Nephron progenitor cell (in vitro differentiated cells): ENCODE measurements at places on chromosomes 1 and 21.

DNA sequence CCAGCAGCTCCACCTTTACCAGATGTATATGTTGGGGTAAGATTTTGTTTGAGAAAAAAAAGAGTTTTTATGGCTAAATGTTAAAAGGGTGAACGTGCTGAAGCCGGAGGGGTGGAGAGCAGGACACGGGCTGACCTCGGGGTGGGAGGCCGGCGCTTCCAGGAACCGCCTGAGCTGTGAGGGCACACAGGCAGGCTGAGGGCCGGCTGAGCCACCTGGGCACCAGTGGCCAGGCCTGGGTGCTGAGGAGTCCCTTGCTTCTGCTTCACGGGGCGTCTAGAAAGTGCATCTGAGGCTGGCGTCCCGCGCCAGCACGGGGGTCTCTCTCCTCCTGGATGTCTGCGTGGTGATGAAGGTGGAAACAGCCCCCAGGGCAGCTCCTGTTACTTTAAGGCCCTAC, 33.6 kb upstream of the ADARB1 start:
- DNase-seq: no peak

DNA sequence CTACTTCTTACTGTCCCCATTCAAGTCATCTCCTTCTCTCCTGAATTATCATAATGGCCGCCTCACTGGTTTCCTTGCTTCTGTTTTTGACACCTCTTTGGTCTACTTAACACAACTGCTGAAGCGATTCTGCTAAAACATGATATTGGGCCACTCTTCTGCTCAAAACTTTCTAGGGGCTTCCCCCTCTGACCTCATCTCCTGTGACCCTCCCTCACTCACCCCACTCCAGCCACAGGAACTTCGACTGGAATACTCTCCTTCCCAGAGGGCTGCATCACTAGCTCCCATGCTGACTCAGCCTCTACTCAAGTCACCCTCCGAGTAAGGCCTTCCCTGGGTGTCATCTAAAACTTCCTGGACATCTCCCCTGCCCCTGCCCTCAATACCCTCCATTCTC, 35.7 kb downstream of the NRIP1 start:
- DNase-seq: no peak

DNA sequence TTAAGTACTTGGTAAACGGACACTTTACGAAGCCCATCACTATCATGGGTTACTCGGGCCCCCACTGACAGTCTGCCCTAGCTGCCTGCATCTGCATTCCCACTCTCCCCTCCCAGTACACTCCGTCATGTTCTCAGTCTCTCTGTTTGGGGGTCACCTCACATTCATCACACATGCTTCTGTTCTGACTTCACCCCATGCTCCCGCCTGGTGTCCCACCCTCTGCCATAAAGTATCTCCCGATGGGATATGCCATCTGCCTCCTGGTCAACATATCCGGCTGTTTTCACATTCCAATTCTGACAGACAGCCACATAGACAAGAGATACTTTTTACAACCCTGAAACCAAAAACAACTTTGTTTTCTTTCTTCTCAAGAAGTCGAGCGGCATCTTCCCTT, 1.0 kb downstream of the OLFML2B start:
- DNase-seq: no peak

- no peak for DNase-seq
These were observed 14.9 kb upstream of the CD5L start for GRCh38 chr1:157856538-157856937.

DNA sequence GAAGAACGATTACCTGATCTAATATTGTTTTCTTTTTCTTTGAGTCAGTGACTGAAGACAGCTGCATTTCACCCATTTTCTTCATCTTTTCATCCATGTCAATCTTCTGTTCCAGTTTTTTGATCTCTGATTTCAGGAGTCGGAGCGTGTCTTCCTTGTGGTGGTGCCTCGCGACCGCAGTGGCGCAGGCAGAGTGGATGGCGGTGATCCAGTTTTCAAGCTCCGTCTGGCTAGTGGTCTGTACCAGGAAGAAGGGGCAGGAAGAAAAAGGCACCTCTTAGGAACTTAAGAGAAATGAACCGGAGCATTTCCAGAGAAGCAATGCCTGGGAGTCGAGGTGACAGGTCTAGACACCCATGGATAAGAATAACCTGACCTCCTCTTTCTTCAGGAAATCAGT, 118.3 kb downstream of the TIAM1 start:
- DNase-seq: no peak

- no peak for DNase-seq
These were observed 187.7 kb downstream of the KAZN start for GRCh38 chr1:14786109-14786675.

DNA sequence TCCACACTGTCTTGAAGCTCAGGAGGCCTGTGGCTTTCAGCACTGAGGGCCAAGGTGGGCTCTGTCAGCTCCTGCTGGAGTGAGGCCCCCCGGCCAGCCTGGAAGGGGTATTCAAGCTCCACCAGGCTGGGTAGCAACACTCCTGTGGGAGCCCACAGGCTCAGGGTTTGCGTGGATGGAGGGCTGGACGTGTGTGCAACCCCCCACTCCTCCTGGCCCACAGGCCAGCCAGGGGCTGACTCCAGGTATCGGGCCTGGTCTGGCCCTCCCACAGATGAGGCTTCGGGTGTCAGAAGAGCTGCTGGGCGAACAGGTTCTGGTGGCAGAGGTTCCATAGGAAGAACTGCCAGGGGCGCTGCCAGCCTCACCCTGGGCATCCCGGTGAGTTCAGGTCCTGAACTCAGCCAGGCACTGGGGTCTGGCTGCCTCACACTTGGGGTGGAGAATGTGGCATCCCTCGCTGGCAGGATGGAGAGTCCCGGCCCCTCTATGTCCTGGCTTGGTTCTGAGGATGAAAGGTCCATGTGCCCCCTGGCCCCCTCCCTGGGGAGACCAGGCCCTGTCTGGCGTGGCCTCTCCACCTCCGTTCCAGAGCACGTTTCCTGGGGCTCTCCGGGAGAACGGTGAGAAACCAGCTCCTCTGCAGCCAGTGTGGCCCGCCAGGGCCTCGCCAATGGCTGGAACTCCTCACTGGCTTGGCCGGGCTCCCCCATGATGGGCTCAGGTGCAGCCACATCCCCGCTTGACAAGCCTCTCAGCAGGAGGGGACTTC, 64.6 kb upstream of the TARDBP start:
- no peak for DNase-seq

GRCh38 chr1:26417111-26417759, 6.6 kb downstream of the LIN28A start:
- DNase-seq: peak; percentile 90

- DNase-seq: peak; percentile 62
These were observed 300 bp downstream of the USP24 start for GRCh38 chr1:55214934-55215193.

DNA sequence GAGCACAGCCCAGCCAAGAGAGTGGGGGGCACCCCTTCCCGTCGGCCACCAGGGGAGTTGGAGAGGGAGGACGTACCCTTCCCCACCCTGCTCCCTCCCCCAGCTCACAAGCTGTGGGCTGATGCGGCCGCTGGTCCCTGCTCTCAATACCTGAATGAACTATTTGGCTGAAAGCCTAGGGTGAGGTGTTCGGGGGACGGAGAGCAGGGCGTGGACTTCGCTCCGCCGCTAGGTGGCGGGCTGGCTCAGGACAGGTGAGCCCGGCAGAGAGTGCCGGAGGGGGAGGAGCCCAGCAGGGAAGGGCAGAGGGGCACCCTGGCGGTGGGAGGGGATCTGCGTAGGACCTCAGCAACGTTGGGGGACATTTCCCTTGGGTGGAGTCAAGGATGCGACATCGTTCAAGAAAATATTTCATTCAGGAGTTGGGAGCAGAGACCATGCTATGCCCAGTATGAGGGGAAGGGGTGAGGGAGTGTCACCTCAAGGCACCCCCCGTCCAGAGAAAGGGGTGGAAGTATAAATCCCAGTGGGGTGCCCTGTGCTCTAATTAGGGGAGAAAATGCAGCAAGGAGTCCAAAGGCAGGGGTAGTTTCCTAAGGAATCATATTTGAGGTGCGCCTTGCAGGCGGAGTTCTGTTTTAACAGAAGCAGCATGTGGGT, 12.0 kb upstream of the RHBG start:
- DNase-seq: peak; percentile 77

GRCh38 chr1:107251839-107252238, 111.0 kb downstream of the NTNG1 start:
- no peak for DNase-seq

DNA sequence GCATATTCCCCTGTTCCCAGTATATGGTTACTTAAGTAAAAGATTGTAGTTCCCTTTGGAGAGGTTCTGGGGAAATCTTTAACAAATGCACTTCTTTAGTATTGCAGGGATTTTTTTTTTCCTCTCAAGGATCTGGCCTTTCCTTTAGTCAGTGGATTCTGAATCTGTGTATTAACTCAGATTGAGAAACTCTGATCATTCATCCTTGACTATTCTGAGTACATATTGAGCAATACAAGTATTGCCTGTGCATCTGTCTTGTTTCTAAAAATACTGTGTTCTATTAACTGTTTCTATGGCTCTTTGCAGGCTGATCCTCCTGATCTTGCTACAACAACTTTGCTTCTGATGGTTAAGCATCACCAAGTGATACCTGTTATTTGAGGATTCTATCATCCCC, 67.8 kb upstream of the FGGY start:
- DNase-seq: no peak

- DNase-seq: no peak
These were observed 81.8 kb downstream of the OLFML2B start for GRCh38 chr1:161941726-161942436.

DNA sequence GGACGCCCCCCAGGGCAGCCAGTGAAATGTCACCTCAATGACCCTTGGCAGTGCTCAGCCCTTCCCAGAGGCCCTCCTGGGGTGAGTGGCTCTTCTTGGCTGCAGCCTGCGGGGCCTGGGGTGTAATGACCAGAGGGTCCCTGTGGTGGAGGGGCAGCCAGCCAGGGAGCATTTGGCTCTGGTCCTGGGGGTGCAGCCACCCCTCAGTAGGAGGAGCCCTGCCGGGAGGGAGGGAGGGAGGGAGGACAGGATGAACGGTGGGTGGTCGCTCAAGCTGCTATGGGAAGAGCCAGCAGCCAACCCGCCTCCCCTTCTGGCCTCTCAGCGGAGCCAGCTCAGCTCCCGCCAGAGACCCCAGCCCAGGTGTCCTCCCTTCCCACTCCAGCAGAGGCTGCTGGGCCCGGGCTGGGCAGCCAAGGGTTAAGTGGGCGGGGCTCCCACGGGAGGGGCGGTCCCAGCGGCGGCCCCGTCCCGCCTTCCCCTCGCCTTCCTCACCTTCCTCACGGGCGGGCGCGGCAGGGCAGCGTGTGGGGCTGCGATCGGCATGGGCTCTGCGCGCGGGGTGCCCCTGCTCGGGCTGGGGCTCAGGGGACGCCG, 9.0 kb upstream of the PLCH2 start:
- DNase-seq: peak; percentile 71

DNA sequence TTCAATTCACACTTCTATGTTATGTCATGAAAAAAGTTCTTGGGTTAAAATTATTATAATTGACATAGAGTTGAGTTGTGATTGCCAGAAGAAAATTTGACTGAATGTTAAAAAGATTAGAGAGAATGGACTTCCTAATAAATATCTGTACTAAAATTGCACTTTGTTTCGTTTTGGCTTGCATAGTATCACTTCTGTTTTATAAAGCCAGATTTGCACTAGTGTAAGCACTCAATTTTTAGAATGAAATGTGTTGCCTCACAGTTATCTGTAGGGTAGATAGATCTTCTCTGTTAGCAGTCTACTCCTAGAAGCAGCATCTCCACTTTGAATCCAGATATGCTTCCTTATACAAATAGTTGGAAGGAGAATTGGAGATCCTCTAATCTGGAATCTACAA, 95.2 kb upstream of the MPC2 start:
- no peak for DNase-seq

DNA sequence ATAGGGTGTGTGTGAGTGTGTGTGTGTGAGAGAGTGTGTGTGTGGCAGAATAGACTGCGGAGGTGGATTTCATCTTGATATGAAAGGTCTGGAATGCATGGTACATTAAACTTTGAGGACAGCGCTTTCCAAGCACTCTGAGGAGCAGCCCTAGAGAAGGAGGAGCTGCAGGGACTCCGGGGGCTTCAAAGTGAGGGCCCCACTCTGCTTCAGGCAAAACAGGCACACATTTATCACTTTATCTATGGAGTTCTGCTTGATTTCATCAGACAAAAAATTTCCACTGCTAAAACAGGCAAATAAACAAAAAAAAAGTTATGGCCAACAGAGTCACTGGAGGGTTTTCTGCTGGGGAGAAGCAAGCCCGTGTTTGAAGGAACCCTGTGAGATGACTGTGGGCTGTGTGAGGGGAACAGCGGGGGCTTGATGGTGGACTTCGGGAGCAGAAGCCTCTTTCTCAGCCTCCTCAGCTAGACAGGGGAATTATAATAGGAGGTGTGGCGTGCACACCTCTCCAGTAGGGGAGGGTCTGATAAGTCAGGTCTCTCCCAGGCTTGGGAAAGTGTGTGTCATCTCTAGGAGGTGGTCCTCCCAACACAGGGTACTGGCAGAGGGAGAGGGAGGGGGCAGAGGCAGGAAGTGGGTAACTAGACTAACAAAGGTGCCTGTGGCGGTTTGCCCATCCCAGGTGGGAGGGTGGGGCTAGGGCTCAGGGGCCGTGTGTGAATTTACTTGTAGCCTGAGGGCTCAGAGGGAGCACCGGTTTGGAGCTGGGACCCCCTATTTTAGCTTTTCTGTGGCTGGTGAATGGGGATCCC, 18.3 kb upstream of the HDAC1 start:
- no peak for DNase-seq

DNA sequence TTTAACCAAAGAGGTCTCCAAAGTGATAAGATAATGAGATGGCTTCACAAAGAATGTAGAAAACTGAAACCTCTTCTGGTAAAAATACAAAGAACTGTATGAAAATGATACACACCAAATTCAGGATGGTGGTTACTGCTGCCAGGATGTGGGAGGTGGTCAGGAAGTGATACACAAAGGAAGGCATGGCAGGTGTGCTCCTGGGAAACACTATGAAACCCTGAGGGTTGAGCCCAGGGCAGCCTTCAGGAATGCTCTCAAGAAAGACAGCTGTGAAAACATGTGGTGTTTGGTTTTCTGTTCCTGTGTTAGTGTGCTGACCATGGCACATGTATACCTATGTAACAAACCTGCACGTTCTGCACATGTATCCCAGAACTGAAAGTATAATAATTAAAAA, 109.3 kb downstream of the NTNG1 start:
- no peak for DNase-seq

DNA sequence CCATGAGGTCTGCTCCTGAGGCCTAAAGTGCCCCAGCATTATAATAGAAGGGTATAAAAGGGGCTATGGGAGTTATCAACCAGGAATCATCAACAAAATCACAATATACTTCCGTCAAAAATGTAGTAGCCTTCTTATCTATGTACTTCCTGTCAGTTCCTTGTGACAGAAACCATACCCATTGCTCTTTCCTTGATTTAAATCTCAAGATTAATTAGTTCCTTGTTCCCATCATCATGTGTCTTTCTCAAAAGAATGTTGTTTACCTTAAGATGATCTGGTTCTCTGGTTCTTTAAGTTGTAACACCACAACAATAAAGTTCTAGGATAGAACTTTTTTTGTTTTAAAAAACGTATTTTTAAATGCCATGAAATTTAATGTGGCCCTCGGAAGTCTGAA, 833.3 kb downstream of the LTN1 start:
- DNase-seq: no peak

DNA sequence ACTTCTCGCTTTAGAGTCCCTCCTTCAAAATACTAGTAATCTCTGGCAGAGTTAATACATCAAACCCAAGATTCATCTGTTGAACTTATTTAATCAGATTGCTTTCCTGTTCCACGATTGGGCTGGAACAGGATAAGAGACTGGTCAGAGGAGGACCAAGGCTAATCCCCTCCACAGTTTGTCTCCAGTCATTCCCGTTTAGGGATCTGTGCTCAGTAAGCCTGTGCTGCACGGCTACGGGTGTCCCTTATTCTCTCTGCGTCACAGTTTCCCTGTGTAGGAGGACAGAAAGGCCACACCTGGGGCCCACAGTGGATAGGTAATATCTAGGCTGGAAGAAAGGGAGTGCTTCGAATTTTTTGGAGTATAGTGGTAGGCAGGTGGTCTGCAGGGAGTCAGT, 16.5 kb upstream of the NUAK2 start:
- DNase-seq: no peak
